ENCODE measurements at places on chromosomes 16 and 17.

GRCh38 chr16:69190598-69190997, 3.6 kb downstream of the SNTB2 start:
- DNase-seq, result no peak

DNA sequence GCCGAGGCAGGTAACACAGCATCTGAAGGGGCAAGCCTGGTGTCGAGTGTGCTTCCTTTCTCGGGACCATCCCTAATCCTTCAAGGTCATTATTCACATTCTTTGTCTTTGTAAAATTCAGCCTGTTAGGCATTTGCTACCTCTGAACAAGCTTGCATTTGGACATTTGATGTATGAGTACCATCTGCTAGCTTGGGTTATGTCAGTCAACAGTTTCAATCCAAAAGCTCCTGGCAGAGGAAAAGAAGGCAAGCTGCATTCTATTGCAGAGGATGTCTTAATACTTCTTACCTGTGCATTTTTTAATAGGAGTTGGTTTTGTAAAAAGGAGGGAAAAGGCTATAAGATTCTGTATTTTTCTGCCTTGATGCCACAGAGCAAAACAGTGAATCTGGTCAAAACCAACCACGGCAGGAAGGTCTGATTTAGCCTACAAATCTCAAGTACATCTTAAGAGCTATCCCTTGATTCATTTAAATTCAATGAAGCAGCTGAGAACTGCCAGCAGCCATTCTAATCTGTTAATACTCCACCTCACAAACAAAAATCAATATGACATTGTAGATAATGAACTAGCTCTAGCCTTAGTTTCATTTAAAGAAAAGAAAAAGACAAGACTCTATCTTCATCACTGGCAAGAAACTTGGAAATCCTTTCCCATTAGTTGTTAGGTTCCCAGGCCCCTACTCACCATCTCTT, 39.0 kb downstream of the TEX2 start:
- no peak for DNase-seq

GRCh38 chr16:29290631-29291247, 115.8 kb downstream of the NPIPB11 start:
- peak; percentile 96 for DNase-seq

- no peak for DNase-seq
These were observed 513 bp upstream of the TBX21 start for GRCh38 chr17:47732399-47733046.
